ENCODE measurements at places on chromosomes 12 and 14. TPM values are rescaled to one million over a fixed set of nuclear protein-coding genes. Genes with fewer than 3 reads are reported as not detected.
A peak's percentile ranks its signal among the peaks of the same experiment; 100 is the strongest.

TMEM119 gene
- 0.20 TPM for total RNA-seq

DNA sequence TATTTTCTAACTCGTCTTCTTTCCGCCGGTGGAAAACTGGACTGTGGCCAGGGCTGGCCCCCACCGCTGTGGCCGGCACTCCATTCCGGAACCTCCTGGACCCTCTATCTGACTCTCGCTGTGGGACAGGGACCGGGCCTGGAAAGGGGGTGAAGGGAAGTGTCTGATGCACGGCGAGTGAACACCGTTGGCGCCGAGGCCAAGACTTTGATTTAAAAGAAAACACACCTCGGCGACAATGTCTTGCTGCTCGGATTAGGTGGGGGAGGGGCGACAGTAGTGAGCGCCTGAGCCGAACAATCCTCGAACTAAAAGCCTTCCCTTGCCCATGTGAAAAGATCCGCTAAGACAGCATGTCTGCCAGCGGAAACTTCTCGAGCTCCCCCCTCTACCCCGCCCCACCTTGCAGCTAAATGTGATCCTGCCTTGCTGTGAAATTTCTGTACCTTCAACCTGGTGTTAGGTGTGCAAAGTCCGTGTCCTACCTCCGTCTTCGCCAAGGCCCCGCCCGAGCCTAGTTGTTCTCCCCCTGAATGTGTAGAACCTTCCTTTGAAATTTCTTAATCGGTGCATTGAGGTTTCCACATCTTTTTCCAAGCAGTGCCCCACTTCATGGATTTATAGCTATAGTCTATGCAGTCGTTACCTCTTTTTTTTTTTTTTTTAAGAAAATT is 862 bp upstream of the HOTAIR start:
- DNase-seq, result no peak
- no peak overlapping the region for H3K27ac ChIP-seq
- no peaks in the 10 kb centered on the region for H3K36me3 ChIP-seq

- H3K36me3 ChIP-seq, result peaks cover 15% of the 10 kb centered on the region
- no peaks in the 10 kb centered on the region for H3K27me3 ChIP-seq
- H3K4me3 ChIP-seq, result no peak overlapping the region
Observed at GRCh38 chr12:12182703-12183365, 84.0 kb downstream of the LRP6 start.

- H3K4me3 ChIP-seq, result no peak overlapping the region
- H3K27me3 ChIP-seq, result no peaks in the 10 kb centered on the region
- H3K4me1 ChIP-seq, result no peaks in the 10 kb centered on the region
- H3K27ac ChIP-seq, result no peak overlapping the region
- no peak for DNase-seq
- no peaks in the 10 kb centered on the region for H3K36me3 ChIP-seq
Observed at GRCh38 chr14:97233319-97233985, 436.3 kb downstream of the VRK1 start.

IFI27 gene
- 3.2 TPM for total RNA-seq

DNA sequence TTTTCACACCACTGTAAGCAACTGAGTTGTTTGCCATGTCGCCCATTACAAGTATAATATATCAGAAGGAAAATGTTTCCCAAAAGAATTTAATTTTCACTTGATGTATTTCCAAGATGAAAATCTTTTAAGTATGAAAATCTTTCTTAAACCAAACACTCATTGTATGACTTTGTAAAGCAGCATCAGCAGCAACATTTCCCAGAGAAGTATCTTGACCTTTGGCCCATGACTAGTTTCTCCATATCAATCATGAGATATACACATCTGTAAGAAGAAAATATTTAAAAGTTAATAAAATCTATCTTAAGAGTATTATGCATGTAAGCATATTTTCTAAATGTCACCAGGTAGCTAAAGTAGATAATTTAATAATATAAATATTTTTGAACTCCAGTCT is 52.8 kb downstream of the ATP2B1 start:
- no peaks in the 10 kb centered on the region for H3K27me3 ChIP-seq
- no peak overlapping the region for H3K27ac ChIP-seq
- peaks cover 26% of the 10 kb centered on the region for H3K4me1 ChIP-seq
- no peak for DNase-seq
- H3K4me3 ChIP-seq, result no peak overlapping the region

DNA sequence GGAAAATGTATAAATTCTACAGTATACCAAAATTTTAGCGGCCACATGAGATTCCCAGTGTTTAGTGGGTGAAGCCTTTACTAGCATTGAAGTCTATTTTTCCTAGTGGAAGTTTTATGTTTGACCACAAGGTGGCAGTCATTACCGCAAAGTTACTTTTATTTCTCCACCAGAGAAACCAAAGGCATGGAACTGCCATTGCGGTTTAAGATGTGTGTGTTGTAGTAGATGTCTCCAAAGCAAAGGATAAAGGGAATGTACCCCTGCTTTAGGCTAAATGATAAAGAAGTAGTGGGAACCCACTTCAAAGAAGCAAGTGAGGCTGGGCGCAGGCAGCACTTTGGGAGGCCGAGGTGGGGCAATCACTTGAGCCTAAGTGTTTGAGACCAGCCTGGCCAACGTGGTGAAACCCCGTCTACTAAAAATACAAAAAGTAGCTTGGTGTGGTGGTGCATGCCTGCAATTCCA is 140.5 kb downstream of the PRKCH start:
- no peak overlapping the region for H3K27ac ChIP-seq
- H3K36me3 ChIP-seq, result peaks cover 10% of the 10 kb centered on the region
- no peaks in the 10 kb centered on the region for H3K27me3 ChIP-seq
- peaks cover 27% of the 10 kb centered on the region for H3K4me1 ChIP-seq
- H3K4me3 ChIP-seq, result no peak overlapping the region

- no peak for DNase-seq
- H3K4me3 ChIP-seq, result no peak overlapping the region
- H3K27me3 ChIP-seq, result peaks cover 17% of the 10 kb centered on the region
- no peak overlapping the region for H3K27ac ChIP-seq
Observed at GRCh38 chr14:99116741-99117295, 155.2 kb downstream of the BCL11B start.

DNA sequence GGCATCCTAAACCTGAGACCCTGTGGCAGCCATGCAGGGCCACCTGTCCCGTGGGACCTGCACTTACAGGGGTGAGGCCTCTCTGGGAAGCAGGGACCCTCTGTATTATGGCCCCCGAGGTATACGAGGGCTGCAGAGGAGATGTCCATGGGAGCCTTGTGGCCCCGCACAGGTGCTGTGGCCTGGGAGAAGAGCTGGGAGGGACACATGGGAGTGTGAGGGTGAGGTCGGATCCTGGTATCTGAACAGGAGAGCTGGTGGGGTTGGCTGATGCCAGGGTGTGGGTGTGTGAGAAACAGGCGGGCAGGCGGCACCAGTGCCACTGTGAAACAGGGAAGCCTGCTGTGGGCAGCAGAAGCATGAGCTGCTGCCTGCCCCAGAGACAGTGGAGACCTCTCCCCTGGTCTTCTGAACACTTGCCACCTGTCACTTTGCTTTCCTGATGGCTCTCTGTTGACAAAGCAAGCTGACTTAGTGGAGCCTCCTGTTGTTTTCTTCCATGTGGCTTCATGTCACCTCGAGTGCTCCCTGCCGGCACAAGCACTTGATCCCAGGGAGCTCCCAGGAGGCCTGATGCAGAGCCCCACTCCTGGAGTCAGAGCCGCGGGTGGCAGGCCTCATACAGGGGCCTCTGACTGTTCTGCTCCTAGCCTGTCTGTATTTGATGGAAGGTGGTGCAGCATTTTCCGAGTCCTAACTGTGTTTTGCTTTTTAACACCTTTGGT is 19.8 kb upstream of the AMN start:
- peaks cover 21% of the 10 kb centered on the region for H3K36me3 ChIP-seq
- no peak overlapping the region for H3K4me3 ChIP-seq
- H3K4me1 ChIP-seq, result no peaks in the 10 kb centered on the region
- DNase-seq, result no peak
- no peaks in the 10 kb centered on the region for H3K27me3 ChIP-seq

DNA sequence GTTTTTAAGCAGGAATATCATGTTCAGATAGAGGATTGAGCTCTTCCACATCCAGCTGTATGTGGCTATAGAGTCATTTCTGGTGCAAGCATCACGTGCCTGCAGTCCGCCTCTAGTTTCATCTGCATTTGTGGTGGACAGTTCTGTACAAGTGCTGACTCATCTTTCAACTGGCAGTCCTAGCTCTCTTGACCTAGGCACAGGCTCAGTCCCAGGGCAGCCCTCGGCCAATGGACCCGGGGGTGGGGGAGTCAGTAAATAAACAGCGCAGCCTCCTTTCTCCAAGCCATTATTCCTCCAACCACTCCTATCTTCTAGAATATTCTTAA is 41.8 kb upstream of the FRMD6 start:
- peaks cover 25% of the 10 kb centered on the region for H3K4me1 ChIP-seq
- DNase-seq, result no peak
- no peaks in the 10 kb centered on the region for H3K27me3 ChIP-seq
- H3K36me3 ChIP-seq, result no peaks in the 10 kb centered on the region
- no peak overlapping the region for H3K4me3 ChIP-seq

DNA sequence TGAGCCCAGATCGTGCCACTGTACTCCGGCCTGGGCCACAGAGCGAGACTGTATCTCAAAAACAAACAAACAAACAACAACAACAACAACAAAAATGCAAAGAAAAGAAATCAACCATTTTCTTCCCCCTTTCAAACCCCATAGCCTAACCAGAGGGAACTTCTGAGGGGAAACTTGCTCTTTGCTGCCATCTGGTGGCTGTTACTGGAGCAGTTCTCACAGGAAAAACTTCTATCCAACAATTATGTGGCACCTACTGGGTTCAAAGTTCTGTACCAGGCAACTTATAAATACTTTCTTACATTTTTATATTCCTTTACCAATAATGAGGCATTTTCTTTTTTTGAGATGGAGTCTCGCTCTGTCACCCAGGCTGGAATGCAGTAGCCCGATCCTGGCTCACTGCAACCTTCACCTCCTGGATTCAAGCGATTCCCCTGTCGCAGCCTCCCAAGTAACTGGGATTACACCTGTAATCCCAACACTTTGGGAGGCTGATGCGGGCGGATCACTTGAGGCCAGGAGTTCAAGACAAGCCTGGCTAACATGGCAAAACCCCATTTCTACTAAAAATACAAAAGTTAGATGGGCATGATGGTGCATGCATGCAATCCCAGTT is 50.9 kb upstream of the BICDL1 start:
- DNase-seq, result peak; percentile 78
- H3K4me1 ChIP-seq, result peaks cover 10% of the 10 kb centered on the region
- no peaks in the 10 kb centered on the region for H3K36me3 ChIP-seq

DNA sequence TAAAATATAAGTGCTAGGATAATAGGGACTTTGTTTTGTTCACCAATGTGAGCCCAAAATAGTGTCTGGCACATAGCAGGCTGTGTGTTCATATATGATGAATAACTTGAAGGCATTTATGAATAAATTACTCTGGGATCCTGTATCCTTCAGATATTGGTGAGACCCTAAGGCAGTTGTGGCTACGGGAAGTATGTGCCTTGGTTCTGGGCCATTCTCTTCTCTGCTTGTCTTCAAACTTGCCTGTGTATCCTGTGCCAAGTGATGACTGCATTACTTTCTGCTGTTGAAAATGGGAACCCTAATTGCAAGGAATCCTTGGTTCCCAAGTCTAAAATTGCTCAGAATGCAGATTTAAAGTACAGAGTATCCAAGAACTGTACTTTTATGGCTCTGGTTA is 67.6 kb upstream of the KTN1 start:
- H3K36me3 ChIP-seq, result peaks cover 11% of the 10 kb centered on the region
- no peak for DNase-seq
- no peaks in the 10 kb centered on the region for H3K27me3 ChIP-seq
- H3K27ac ChIP-seq, result no peak overlapping the region
- no peak overlapping the region for H3K4me3 ChIP-seq
- no peaks in the 10 kb centered on the region for H3K4me1 ChIP-seq

DNA sequence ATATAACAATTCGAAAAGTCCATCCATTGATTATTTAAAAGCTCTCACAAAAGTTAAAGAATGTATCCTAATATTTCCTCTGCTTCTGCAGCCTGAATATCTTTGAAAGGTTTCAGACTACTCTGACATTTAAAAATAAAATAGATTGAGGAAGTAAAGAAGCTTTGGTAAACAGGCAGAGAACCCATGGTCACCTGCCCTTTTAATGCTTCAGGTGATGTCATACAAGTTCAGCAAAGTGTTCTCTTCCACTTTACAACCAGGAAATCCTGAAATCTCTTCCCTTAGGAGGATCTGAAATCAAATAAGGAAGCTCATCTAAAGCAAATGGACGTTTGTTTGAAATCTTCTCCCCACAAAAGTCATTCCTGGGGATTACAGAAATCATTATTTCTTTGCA is 322.4 kb downstream of the PDZRN4 start:
- no peak overlapping the region for H3K4me3 ChIP-seq
- H3K27me3 ChIP-seq, result no peaks in the 10 kb centered on the region
- H3K4me1 ChIP-seq, result peaks cover 37% of the 10 kb centered on the region
- no peaks in the 10 kb centered on the region for H3K36me3 ChIP-seq
- DNase-seq, result no peak

DNA sequence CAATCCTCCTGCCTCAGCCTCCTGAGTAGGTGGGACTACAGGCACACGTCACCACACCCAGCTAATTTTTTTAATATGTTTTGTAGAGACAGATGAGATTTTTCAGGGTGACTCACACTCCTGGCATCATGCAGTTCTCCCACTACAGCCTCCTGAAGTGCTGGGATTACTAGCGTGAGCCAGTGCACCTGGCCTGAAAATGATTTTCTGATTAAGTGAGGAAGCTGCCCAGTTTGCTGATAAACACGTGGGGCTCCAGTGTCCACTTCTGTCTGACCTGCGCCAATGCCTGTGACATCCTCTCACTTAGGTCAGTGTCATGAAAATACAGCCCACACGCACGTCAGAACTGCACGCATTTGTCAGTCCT is 37.0 kb upstream of the SFSWAP start:
- H3K4me1 ChIP-seq, result no peaks in the 10 kb centered on the region
- no peaks in the 10 kb centered on the region for H3K27me3 ChIP-seq
- no peak overlapping the region for H3K4me3 ChIP-seq
- 0 out of 2 replicates have a peak, but pooled peaks cover 3% of the 10 kb centered on the region for H3K36me3 ChIP-seq
- H3K27ac ChIP-seq, result no peak overlapping the region
- no peak for DNase-seq

COCH gene
- total RNA-seq, result 9.4 TPM

GRCh38 chr14:51852541-51852940 is 7.9 kb upstream of the GNG2 start:
- DNase-seq, result no peak
- H3K27me3 ChIP-seq, result peaks cover 3% of the 10 kb centered on the region
- no peak overlapping the region for H3K4me3 ChIP-seq
- no peaks in the 10 kb centered on the region for H3K36me3 ChIP-seq
- H3K27ac ChIP-seq, result no peak overlapping the region

SCN8A gene
- total RNA-seq, result 13.2 TPM

GRCh38 chr14:97080991-97081390 is 283.8 kb downstream of the VRK1 start:
- no peak overlapping the region for H3K4me3 ChIP-seq
- peaks cover 4% of the 10 kb centered on the region for H3K36me3 ChIP-seq
- no peak overlapping the region for H3K27ac ChIP-seq
- H3K27me3 ChIP-seq, result peaks cover 3% of the 10 kb centered on the region
- no peak for DNase-seq
- 0 out of 2 replicates have a peak, but pooled peaks cover 6% of the 10 kb centered on the region for H3K4me1 ChIP-seq

CLEC4C gene
- 0.50 TPM for total RNA-seq

- no peak overlapping the region for H3K4me3 ChIP-seq
- peak; percentile 26 for DNase-seq
- H3K36me3 ChIP-seq, result no peaks in the 10 kb centered on the region
Observed at GRCh38 chr14:35687335-35687939, 121.7 kb downstream of the RALGAPA1 start.

PRB4 gene
- total RNA-seq, result not detected

INHBC gene
- 0.16 TPM for total RNA-seq

Data from WTC11 (cell line).